Smooth muscle cell of the pulmonary artery (primary cell): ENCODE measurements at places on chromosomes 5 and 9. TPM values are rescaled to one million over a fixed set of nuclear protein-coding genes. Genes with fewer than 3 reads are reported as not detected.

Gene RGS7BP
- total RNA-seq, result 6.1 and 6.2 TPM in 2 replicates

Gene SEMA6A
- total RNA-seq, result 0.20 and 0.23 TPM in 2 replicates

Gene IFNA1
- not detected in 2 replicates for total RNA-seq

Gene BNIP1
- total RNA-seq, result 10.0 and 12.5 TPM in 2 replicates

Gene SUSD3
- 0.36 TPM in 1 of 2 replicates, not detected in the other for total RNA-seq

Gene CSF2
- total RNA-seq, result 1.9 TPM in 1 of 2 replicates, not detected in the other

Gene BTNL8
- not detected in 2 replicates for total RNA-seq

Gene ZFP37
- total RNA-seq, result 2.3 and 3.0 TPM in 2 replicates

Gene DPH7
- total RNA-seq, result 16.0 and 25.2 TPM in 2 replicates

Gene CCDC192
- not detected in 2 replicates for total RNA-seq

Gene CDKN2B-AS1
- 1.3 and 1.8 TPM in 2 replicates for total RNA-seq

Gene SLC36A2
- not detected in 2 replicates for total RNA-seq

Gene CRB2
- not detected in 2 replicates for total RNA-seq

Gene LCN6
- not detected in 2 replicates for total RNA-seq

Gene TYRP1
- 0.07 and 2.5 TPM in 2 replicates for total RNA-seq

Gene CARD9
- total RNA-seq, result 0.85 and 3.1 TPM in 2 replicates

Gene SPATA31A3
- not detected in 2 replicates for total RNA-seq

Gene TSTD2
- total RNA-seq, result 17.3 and 21.4 TPM in 2 replicates

Gene HAVCR1
- total RNA-seq, result not detected in 2 replicates

Gene NMUR2
- not detected in 2 replicates for total RNA-seq

Gene PCDHA10
- total RNA-seq, result 0.26 and 0.50 TPM in 2 replicates

Gene HMCN2
- total RNA-seq, result 0.07 and 0.17 TPM in 2 replicates

Gene PDE6A
- total RNA-seq, result not detected in 2 replicates

Gene NPR3
- total RNA-seq, result 37.5 and 43.4 TPM in 2 replicates

Gene TIMD4
- not detected in 2 replicates for total RNA-seq

Gene CDHR2
- total RNA-seq, result 0.17 TPM in 1 of 2 replicates, not detected in the other

Gene ISL1
- 0.03 and 0.20 TPM in 2 replicates for total RNA-seq

Gene SPINK13
- not detected in 2 replicates for total RNA-seq

Gene PCDHB12
- 0.26 and 0.46 TPM in 2 replicates for total RNA-seq

Gene PLGRKT
- total RNA-seq, result 8.3 and 9.5 TPM in 2 replicates

Gene MRNIP
- 15.1 and 15.2 TPM in 2 replicates for total RNA-seq

Gene AIF1L
- 0.46 and 1.2 TPM in 2 replicates for total RNA-seq

Gene NR2F1
- 9.1 and 10.2 TPM in 2 replicates for total RNA-seq

Gene PPIC
- 77.2 and 93.4 TPM in 2 replicates for total RNA-seq

Gene CCNJL
- total RNA-seq, result 0.52 and 1.4 TPM in 2 replicates

Gene CFAP157
- total RNA-seq, result not detected in 2 replicates

Gene IFNA13
- not detected in 2 replicates for total RNA-seq

Gene CDK9
- 43.9 and 45.2 TPM in 2 replicates for total RNA-seq
